ENCODE measurements at places on chromosomes 7 and 10.
A peak's percentile ranks its signal among the peaks of the same experiment; 100 is the strongest.

DNA sequence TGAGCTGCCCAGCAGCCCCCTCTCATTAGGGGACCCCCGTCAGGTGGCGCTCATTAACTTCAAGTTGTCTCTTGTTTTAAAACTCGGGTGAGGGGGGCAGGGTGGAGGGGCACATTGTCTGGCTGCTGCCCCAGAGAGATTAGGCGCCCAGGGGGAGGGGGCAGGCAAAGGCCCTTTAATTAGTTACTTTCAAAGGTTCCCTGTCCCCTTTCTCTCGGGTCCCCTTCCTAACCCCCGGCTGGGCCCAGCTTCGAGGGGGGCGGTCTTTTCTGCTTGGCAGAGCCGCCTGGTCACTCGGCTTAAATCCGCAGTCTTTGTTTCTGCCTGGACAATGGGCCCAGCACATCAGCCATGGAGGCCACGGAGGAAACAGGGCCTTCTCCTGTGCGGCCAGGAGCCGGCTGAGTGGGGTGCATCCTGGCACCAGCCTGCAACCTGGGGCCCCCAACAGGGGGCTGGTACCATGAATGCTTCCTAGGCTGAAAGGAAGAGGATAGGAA, 38.9 kb upstream of the SLF2 start:
- DNase-seq: no peak

GRCh38 chr10:4262870-4263600, 478.0 kb upstream of the KLF6 start:
- no peak for DNase-seq

GRCh38 chr10:69629897-69630650, at the start of gene FAM241B:
Gene FAM241B, plus strand, starts transcription at chr10:69630247. Its CDS starts 1,497 bp downstream, at chr10:69631744.
- peak; percentile 63 for DNase-seq

- no peak for DNase-seq
Observed at GRCh38 chr7:16661924-16662323, 15.9 kb downstream of the BZW2 start.

DNA sequence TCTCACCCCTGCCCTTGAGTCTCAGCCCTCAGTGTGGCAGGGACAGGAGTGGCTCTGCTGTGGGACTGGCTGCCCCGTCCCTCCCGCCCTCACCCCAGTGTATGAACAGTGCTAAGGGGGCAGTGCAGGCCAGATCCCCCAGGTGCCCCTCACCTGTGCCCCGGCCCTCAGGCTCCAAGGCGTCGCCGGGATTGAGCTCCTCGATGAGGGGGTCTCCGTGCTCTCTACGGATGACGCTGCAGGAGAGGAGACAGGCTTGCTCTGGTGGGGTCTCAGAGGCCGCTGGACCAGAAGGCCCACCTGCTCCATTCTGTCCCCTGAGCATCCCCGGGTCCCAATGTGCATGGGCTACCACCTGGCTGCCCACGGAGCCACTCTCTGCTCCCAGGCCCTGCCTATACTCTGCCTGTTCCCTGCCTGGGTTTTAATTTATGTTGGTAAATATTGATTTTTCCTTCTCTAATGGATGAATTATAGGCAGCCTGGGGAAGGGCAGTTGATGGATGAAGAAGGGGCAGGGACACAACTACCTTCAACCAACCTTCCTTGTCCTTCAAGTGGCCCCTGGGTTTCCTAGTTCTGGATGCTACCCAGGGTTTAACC, 47.2 kb downstream of the GOLGA7B start:
- DNase-seq: no peak

- no peak for DNase-seq
Observed at GRCh38 chr7:116809636-116810266, 52.6 kb upstream of the CAPZA2 start.

DNA sequence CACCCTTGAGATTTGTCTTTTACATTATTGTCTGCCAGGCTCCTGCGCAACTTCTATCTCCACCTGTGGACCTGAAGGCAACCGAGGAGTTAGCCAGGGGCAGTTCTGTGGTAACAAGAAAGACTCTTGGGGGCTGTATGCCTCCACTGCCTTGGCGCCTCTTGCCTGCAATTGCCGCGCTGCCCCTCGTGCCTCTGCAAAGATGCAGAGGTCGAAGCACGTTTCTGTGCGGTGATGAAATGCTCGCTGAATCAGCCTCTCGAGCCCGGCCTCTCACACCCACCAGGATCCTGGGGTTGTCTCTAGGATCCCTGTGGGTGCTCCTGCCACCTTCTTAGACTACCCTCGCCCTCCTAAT, 486 bp upstream of the LHFPL3 start:
- no peak for DNase-seq

DNA sequence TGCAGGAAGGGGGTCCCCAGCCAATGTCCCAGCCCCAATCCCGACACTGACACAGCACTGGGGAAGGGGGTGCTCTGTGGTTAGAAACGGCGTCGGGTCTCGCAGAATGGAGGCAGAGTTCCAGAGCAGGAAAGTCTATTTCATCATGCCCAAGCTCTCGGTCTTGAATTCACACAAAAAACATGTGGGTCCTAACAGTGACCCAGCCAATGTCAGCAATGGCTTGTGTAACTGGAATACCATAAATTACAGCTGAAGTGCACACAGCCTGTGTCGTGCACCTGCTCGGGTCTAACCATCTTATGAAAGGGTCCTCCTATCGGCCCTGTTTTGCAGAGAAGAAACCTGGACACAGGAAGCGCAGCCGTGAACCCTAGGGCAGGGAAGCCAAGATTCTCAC, 324.1 kb downstream of the ADARB2 start:
- no peak for DNase-seq

DNA sequence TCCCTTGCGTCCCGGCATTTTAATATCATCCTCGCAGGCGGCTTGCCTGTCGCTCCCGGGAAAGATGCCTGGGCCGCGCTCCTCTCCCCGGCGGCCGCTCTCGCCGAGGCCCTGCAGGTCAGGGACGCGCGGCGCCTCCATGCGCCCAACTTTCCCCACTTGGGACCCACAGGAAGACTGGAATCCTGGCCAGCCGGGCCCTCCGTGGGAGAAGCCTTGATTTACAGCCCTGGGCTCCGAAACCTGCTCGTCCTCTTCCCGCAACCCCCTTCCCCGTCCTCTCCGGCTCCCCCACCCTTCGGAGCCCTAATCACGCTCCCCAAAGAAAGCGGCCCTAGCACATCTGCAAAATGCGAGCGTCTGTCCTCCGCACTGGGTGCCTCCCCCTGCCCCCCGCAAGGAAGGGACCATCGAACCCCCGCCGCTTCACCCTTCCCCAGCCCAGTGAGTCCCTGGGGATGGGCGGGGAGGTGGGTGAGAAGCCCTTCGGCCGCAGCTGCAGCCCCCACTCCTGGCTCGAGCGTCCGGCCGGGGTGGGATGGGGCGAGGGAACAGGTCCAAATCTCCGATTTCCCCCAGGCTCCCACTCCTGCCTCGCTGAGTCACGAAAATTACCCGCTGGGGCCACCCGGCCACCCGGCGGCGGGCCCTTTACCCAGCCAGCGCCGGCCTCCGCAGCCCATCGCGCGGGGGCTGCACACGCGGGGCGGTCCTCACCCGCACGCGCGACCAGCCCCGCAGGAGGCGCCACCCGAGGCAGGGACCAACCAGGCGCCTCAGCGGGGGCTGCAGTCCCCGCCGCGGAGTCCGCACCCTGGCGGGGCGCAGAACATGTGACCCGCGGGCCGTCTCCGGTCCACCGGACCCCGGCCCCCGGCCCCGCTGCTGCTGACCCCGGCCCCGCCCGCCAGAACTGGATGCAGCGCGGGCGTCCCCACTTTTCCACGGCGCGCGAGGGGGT, 695 bp downstream of the HSPA12A start:
- DNase-seq: no peak

DNA sequence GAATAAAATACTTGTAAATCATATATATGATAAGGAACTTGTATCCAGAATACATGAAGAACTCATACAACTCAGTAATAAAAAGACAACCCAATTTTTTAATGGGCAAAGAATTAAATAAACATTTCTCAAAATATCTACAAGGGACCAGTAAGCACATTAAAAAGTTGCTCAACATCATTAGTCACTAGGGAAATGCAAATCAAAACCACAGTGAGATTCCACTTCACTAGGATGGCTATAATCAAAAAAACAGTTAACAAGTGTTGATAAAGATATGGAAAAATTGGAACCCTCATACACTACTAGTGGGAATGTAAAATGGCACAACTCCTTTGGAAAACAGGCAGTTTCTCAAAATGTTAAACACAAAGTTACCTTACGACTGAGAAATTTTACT, 40.3 kb upstream of the YAE1 start:
- no peak for DNase-seq

GRCh38 chr10:131315344-131315743, 3.8 kb upstream of the TCERG1L start:
- DNase-seq: no peak

- no peak for DNase-seq
Observed at GRCh38 chr10:3882855-3883254, 97.8 kb upstream of the KLF6 start.

GRCh38 chr10:109972372-109973001, 35.3 kb upstream of the ADD3 start:
- DNase-seq: no peak

GRCh38 chr7:7486362-7486761, 49.3 kb downstream of the COL28A1 start:
- no peak for DNase-seq

DNA sequence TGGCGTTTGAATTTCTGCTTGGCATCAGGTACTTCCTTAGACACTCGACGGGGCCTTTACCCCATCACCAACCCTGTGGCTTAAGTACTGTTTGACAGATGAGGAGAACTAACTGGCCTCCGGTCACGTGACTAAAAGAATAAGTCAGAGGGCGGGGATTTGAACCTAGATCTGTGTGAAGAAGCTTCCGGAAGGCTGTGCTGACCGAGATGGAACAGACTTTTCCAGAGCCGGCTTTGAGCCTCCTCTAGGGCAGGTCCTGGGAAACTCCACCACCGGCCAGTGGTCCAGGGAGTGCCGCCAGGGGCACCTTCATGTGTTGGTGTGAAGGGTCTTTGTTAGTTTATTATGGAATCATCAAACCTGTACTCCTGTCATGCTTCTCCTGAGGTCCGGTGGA, 26.9 kb downstream of the CAMK1D start:
- no peak for DNase-seq

Data from stimulated activated CD4-positive, alpha-beta T cell treated with anti-CD3 and anti-CD28 coated beads, TNF-alpha, amount 100 ng/mL, for 1 hour (primary cell).